ENCODE measurements at places on chromosomes 2 and 18.

- no peak for DNase-seq
Observed at GRCh38 chr2:180128861-180129260, 121.8 kb upstream of the CWC22 start.

DNA sequence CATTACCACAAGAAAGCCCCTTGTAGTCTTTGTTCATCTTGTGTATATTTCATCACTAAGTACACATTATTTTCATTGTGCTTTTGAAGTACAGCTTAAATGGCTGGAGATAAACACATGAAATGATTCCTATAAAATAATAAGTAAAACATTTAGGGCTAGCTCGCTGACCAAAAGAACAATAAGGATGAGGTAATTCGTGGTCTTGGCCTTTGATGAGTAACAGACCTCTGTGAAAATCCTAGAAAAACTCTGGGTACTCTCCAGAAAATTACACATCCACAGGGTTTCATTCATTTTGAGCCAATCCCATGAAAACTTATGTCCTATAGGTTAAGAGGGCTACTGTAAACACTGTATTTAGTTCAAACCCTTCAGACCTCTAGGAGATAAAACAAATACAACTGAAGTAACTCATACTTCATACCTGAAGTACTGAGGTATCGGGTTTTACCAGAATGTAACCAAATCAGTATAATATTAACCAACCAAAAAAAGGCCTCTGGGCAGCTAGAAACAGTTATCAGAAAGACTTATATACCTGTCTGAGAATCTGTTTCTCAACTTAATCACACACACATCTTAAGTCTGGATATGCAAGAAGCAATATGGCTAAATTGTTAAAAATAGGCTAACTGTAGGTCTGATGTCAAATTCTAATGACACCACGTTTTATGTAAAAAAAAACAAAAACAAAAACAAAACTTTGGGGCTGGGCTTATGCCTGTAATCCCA is 31.0 kb downstream of the CFAP36 start:
- DNase-seq, result no peak

DNA sequence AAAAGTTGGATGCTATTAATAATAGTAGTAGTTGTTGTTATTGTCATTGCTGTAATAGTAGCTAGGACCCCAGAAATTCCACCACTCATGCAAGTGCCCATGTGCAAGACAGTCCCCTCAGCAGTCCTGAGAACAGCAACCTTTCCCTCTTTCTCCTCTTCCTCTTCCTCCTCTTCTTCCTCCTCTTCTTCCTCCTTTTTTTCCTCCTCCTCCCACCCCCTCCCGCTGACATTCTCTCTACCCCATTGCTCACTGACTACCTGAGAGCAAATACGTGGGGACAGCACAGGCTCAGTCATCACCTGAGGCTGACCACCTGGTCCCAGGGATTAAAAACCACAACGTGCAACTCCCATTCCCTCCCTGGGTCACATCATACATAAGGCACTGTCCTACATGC is 41.8 kb downstream of the SMAD7 start:
- DNase-seq, result no peak

GRCh38 chr2:52072949-52073348 is 1041.0 kb upstream of the NRXN1 start:
- DNase-seq, result no peak

- DNase-seq, result no peak
Observed at GRCh38 chr2:145157036-145157675, 637.2 kb upstream of the ZEB2 start.
